ENCODE measurements at places on chromosomes 3 and 15. TPM values are rescaled to one million over a fixed set of nuclear protein-coding genes. Genes with fewer than 3 reads are reported as not detected.

GRCh38 chr3:151394611-151395010 lies 10.1 kb upstream of the P2RY12 start:
- H3K27ac ChIP-seq, result no peak overlapping the region
- no peak overlapping the region for H3K4me3 ChIP-seq
- H3K27me3 ChIP-seq, result no peaks in the 10 kb centered on the region
- H3K4me1 ChIP-seq, result peaks cover 18% of the 10 kb centered on the region

Gene NEK11
- total RNA-seq, result 15.9 TPM

Gene SNURF
- total RNA-seq, result not detected

Gene SLC6A20
- not detected for total RNA-seq

DNA sequence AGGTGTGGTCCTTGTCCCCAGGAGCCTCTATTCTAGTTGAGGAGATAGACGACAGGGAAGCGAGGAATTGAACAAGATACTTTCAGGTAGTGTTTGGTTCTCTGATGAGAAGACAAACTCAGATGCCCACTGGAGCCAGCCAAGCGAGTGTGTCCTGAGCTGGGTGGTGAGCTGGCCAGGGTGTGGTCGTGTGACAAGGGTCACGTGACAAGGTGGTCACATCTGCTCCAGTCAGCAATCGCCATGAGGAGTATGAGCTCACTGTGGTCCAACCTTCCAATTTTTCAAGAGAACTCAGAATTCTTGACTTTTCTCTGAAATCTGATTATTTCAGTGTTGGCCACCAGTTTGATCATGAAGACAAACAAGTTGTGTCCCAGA lies 39.5 kb downstream of the SLC6A6 start:
- no peak overlapping the region for H3K4me3 ChIP-seq
- no peak overlapping the region for H3K27ac ChIP-seq
- H3K36me3 ChIP-seq, result no peaks in the 10 kb centered on the region
- peaks cover 4% of the 10 kb centered on the region for H3K4me1 ChIP-seq
- peak; percentile 69 for DNase-seq

GRCh38 chr3:133525435-133525834 lies 48.1 kb upstream of the CDV3 start:
- H3K27ac ChIP-seq, result no peak overlapping the region
- H3K36me3 ChIP-seq, result no peaks in the 10 kb centered on the region
- no peaks in the 10 kb centered on the region for H3K27me3 ChIP-seq
- no peak overlapping the region for H3K4me3 ChIP-seq
- no peaks in the 10 kb centered on the region for H3K4me1 ChIP-seq

DNA sequence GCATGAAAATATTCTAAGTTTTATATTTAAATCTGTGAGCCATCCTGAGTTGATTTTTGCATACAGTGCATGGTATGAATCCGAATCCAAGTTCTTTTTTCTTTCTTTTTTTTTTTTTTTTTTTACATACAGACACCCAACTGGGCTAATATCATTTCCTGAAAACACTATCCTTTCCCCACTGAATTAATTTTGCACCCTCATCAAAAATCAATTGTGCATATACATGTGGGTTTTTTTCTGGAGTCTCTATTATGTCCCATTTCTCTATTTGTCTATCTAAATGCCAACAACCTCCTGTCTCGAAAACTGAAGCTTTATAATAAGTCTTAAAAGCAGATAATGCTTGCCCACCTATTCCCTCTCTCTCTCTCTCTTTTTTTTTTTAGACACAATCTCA lies 5.9 kb upstream of the ABI3BP start:
- no peaks in the 10 kb centered on the region for H3K27me3 ChIP-seq
- no peak overlapping the region for H3K27ac ChIP-seq
- DNase-seq, result no peak
- no peak overlapping the region for H3K4me3 ChIP-seq

DNA sequence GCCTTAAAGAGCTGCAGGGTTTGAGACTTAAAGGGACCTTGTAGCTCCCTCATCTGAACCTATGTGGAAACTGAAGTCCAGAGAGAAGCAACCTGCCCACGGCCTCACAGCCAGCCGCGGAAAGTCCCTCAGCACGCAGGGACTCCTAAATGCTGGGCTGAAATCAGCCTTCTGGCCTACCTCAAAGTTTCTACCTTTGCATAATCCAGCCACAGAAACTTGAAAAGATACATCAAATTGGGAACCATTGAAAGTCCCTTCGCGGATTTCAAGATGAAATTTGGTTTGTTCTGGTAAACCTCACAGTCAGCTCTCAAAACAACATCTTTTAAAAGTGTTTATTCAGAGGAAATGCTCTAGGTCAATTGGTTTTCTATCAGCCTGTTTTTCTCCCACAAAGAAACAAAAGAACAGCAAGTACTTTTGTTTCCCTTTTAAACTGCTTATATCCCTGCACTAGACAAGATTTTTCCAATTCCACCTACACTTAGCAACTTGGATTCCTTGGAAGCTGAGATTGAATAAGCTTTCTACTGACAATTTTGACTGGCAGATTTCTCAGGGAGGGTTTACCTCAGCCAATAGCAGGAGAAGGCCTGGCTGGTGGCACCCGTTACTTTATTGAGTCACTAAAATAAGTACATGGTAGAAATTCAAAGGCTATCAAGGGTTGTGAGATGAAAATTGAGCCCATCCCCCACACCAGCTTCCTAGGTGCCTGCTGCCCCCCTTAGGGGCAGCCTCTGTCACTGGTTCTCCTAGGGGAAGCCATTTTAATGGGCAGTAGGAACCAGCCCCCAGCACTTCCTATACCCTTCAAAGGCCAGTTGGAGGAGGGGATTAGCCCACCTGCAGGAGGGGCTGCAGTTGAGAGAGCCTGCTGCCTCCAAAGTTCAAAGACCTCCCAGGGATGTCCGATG lies 171.2 kb downstream of the ADAMTS17 start:
- no peaks in the 10 kb centered on the region for H3K36me3 ChIP-seq
- no peaks in the 10 kb centered on the region for H3K27me3 ChIP-seq
- H3K4me1 ChIP-seq, result no peaks in the 10 kb centered on the region
- no peak for DNase-seq
- H3K27ac ChIP-seq, result no peak overlapping the region
- no peak overlapping the region for H3K4me3 ChIP-seq

Gene NPAP1
- total RNA-seq, result not detected

Gene PTX3
- 300 TPM for total RNA-seq

DNA sequence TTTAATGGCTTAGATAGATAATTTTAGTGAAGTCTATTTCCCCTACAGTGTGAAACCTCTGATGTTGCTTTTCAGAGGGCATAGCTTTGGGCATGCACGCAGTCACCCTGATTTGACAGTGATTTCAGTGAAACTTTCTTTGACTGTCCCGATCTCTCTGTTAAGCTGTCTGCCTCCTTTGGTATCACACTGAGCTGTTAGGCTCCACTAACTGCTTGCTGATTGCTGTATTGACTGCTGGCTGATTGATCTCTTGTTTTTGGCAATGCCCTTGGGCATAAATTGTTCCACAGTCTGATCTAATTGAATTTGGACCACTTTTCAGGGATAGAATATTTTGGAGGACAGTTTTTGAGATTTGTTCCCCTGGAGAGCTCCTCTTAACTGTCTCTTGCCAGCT lies 68.5 kb upstream of the CCDC54 start:
- no peaks in the 10 kb centered on the region for H3K27me3 ChIP-seq
- H3K27ac ChIP-seq, result no peak overlapping the region
- no peaks in the 10 kb centered on the region for H3K36me3 ChIP-seq
- DNase-seq, result no peak
- H3K4me3 ChIP-seq, result no peak overlapping the region
- H3K4me1 ChIP-seq, result no peaks in the 10 kb centered on the region

DNA sequence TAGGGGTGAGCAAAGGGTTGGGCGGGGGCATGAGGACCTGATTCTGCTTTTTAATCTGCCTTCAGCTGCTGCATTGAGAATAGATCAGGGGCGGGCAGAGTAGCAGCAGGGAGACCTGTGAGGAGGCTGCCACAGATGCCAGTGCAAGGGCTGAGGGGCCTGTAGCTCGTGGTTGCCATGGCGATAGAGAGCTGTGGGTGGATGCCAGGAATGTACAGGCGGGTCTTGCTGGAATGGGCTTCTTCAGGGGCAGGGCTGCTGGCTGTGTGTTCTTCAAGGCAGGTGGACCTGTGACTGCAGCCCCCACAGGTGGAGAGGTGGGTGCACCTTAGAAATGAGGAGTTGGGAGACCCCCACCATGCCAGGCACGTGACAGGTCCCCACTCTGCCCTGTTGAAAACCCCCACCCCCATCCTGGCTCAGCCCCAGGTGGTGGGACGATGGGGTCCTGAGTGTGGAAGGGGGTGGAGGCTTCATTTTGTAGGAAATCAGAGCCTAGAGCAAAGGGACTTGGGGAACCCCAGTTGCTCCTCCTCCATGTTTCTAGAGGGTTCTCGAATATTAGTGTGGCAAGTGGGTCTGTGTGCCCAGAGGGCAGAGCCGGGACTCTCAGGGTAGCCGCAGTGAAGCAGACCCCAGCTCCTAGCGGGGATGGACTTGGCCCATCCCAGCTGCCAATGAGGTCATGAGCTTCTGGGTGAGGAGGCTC lies 38.3 kb downstream of the SLC6A6 start:
- no peak overlapping the region for H3K4me3 ChIP-seq
- peaks cover 4% of the 10 kb centered on the region for H3K4me1 ChIP-seq
- no peaks in the 10 kb centered on the region for H3K36me3 ChIP-seq
- no peak overlapping the region for H3K27ac ChIP-seq
- H3K27me3 ChIP-seq, result no peaks in the 10 kb centered on the region

Gene CYP1A2
- not detected for total RNA-seq

- H3K4me3 ChIP-seq, result no peak overlapping the region
- H3K27me3 ChIP-seq, result no peaks in the 10 kb centered on the region
- DNase-seq, result peak; percentile 26
- no peaks in the 10 kb centered on the region for H3K36me3 ChIP-seq
- H3K4me1 ChIP-seq, result peaks cover 12% of the 10 kb centered on the region
Observed at GRCh38 chr3:72224804-72225509, 440.0 kb upstream of the PROK2 start.
